Astrocyte of the spinal cord (primary cell): ENCODE measurements at places on chromosomes 6 and 20.
A peak's percentile ranks its signal among the peaks of the same experiment; 100 is the strongest.

GRCh38 chr20:1457992-1458391, 8.7 kb downstream of the NSFL1C start:
- DNase-seq = no peak

DNA sequence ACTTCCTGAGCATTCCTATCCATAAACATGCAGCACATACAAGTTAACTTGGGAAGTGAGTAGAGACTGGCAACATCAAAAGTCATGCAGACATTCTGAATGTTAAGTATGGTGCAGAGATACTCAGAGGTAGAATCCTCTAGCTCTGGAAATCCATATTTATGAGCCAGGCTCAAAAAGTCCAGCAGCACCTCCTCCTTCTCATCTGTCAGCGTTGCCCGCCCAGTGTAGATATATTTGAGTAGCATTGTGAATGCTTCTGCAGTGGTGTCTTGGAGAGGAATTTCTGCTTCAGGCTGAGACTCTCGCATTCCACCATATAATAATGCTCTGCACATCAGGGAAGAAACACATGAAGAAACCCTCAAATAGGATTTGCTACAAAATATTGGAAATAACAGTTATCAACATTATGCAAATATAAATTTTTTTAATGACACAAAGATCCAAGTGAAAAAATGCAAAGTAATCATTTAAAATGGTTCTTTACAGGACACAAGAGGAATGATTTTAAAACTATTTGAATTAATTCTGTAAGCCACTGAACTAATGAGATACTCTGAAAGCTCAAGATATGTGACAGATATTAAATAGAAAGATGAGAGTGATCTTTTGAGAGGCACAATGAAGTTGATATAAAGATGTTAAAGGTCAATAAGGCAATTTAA, 45.6 kb downstream of the BTBD9 start:
- no peak for DNase-seq

GRCh38 chr20:58880994-58881752, 28.7 kb downstream of the GNAS start:
- DNase-seq = no peak

- no peak for DNase-seq
Observed at GRCh38 chr6:20717743-20718142, 183.5 kb downstream of the CDKAL1 start.

- no peak for DNase-seq
Observed at GRCh38 chr6:169807229-169807628, 55.8 kb downstream of the ERMARD start.

DNA sequence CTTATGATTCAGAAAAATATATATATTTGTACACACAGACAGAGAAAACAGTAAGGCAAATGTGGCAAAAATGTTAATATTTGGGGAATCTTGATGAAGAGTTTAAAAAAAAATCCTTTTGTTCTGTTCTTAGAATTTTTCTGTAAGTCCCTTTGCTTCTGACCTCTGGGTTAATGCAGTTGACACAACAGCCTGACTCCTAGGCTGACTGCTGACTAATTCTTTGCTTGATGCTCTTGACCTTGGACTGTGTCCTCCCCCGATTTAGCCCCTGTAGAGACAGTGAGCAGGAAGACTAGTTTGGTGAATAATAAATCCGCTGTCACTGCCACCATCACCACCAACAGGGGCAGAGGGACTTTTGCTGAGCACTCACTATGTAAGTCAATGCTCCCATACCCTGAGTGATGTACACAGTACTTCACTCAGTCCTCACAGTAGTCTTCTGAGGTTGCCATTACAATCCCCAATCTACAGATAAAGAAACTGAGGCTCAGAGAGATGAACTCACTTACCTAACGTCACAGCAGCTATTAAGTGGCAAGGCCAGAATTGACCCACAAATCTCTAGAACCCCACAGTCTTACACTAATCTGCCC, 71.7 kb downstream of the SNX5 start:
- DNase-seq = no peak

GRCh38 chr6:128963561-128963960, 80.6 kb downstream of the LAMA2 start:
- DNase-seq = peak; percentile 27

- DNase-seq = no peak
Observed at GRCh38 chr6:57307850-57308249, 9.6 kb upstream of the PRIM2 start.

DNA sequence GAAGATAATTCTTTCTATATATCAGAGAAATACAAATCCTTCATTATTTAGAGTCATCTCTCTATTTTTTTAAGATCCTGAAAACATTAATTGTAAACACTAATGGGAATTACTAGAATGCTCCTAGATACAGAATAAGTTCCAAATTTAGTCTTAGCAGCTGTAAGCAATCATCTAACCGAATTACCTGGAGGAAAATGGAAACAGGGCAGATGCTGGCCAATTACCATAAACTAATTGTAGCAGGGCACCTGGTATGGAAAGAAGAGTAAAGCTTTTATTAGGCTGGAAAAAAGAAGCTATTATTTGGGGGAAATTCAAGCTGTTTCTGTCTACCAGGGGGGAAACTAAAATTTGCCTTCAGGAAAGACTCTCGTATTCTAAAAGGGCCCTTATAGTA, 257.5 kb downstream of the MMUT start:
- DNase-seq = no peak

- peak; percentile 19 for DNase-seq
Observed at GRCh38 chr6:164690241-164690640, 619.2 kb downstream of the C6orf118 start.

- no peak for DNase-seq
Observed at GRCh38 chr6:36032261-36032660, 4.7 kb downstream of the MAPK14 start.

DNA sequence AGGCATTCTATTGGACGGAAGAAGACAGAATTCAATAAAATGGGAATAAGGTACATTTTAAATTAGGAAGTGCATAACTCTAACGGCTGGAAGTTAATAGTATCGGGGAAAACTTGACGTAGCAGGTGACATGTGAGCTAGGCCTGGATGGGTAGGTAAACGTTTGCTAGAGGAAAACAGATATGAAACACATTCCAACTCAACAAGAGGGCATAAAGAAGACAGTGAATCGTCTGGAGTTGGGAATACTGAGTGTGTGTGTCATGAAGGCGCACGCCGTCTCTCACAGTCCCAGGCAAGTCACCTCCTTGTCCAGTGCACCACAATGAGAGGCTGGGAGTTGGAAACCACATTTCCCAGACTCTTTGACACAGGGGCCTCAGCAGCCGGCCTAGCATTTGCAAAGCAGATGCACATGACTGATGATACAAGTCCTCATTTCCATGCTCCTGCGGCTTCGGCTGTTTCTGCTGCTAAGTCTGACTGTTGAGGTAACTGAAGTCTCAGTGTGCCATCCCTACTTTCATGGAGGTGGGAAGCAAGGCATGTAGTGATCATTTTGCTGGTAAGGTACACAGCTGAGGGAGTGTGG, 16.5 kb upstream of the NHSL1 start:
- DNase-seq = no peak

DNA sequence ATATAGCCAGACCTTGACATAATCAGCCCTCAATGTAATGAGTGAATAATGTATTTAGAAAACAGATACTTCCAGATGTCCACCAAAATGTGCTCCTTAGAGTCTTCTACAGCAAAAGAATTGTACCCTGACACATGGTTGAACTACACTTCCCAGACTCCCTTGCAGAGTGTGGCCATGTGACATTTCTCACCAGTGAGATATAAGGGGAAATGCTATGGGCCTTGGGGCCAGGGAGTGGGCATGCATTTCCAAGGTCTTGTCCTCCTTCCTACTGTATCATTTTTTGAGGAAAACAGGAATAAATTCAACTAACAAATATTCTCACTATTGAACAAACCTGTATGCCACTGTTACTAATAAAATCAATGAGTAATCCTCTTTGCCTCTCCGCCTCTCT, 211.4 kb upstream of the SMLR1 start:
- no peak for DNase-seq

- no peak for DNase-seq
Observed at GRCh38 chr20:19435821-19436220, 223.4 kb downstream of the SLC24A3 start.

GRCh38 chr20:2838170-2838797, 2.2 kb downstream of the PCED1A start:
- DNase-seq = no peak
